ENCODE measurements at places on chromosomes 7 and 10.

DNA sequence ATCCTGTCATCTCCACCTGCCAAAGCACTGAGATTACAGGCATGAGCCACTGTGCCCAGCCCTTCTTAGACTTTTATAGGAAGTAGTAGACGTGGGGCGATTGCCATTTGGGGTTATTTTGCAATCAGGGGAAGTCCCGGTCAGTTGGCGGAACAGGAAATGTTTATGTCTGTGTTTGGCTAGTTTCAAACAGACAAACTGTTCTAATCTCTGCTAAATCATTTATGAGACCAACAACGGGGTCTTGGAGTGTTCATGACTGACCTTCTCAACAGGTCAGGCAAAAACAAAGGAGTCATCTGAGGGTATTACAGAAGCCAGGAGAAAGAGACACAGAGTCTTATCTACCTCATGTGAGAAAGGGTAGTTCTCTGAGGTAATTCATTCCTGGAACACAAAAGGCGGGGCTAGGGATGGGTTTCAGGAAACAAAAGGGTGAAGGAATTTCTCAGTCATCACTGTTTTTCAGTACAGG, 6.6 kb upstream of the TPK1 start:
- DNase-seq: no peak

- no peak for DNase-seq
These were observed 95.2 kb downstream of the GLCCI1 start for GRCh38 chr7:8063706-8064297.

DNA sequence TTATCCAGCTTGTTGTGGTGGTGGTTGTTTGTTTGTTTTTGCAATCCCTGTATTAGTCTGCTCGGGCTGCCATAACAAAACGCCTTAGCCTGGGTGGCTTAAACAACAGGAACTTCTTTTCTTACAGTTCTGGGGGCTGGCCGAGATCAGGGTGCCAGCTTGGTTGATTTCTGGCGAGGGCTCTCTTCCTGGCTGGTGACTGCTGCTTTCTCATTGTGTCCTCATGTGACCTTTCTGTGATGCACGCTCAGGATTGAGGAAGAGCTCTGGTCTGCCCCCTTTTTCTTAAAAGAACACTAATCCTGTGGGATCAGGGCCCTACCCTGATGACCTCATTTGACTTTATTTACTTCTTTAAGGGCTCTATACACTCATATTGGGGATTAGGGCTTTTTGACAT, 107.1 kb upstream of the NRP1 start:
- DNase-seq: no peak

DNA sequence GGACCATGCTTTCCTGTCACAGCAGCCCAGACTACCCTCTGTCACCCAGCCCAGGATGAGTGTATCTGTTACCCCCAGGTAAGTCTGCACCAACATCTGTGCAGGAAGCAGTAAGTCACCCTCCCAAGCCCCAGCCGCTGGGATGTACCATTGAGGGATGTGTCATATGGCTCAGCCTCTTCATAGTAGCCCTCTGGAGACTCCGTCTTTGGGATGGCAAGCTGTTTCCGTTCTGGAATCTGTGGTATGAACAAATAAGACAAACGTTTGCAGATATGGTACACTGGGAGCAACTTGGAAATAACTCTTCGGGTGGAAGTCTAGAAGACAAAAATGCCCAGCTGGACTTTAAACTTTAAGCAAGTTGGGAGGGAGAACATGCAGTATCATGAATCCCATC, 81.3 kb downstream of the AFAP1L2 start:
- DNase-seq: no peak

DNA sequence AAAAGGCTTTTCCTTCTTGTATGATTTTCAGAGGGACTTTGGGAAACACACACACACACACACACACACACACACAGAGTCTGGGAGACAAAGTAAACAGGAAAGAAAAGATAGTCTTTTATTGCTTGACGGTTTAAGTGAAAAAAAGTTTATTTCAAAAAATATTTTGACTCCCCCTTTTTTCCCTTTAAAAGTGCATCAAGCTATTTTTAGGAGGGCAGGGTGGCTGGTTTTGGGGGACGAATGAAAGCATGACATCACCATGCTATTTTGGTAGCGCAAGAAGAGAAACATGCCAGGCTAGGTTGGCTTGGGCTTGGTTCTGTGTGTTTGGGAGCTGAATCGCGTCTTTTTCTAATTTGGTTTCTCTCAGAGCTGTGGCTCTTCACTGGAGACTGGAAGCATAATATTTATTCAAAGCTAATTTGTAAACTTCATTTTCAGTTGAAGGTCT, 129.2 kb downstream of the BAMBI start:
- no peak for DNase-seq

DNA sequence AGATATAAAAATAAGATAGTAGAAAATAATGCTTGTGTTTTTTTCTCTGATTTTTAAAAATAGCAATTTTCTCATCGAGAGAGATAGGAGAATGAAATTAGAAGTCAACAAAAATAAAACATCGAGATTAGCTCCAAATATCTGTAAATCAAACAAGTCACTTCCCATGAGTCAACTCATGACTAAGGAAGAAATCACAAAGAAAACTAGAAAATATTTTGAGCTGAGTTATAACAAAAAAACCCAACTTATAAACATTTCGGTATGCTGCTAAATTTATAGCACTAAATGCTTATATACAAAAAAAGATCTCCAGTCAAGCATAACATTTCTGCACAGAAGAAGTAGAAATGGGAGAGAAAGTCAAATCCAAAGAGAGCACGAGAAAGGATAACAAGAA, 140.1 kb downstream of the ITGA8 start:
- no peak for DNase-seq

DNA sequence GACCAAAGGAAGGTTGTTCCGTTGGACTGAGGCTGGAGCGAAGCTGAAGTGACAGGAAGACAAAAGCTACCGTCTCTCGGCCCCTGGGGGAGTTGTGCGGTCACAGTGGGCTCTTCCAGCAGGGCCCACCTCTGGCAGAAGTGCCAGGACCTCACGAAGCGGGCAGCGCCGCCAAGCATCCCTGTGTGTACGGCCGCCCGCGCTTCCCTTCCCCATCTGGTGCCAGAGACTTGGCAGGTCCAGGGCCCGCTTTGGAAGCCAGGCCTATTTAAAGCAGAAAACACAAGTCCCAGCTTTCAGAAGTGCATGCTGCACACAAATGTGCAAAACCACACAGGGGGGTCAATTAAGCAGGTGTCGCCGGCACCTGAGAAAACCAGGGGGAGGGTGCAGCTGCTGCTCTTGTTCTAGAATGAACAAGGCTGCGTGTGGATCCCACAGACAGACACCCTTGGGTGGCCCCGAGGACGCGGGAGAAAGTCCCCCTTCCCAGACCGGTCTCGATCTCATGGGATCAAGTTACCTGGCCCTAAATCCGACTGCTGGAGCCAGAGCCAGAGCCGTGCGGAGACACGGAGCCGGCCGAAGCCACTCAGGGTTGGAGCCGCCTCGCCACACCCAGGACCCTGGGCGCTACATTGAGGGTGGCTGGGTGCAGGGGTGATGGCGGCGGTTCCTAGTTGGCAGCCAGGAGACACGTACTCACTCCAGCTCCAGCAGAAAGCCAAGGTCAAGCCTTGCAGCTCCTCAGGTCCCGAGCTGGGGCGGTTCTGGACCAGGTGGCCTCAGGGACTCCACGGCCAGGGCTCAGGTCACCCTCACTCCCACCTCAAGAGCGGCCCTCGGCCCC, 51.8 kb upstream of the PPP2R2D start:
- DNase-seq: no peak

DNA sequence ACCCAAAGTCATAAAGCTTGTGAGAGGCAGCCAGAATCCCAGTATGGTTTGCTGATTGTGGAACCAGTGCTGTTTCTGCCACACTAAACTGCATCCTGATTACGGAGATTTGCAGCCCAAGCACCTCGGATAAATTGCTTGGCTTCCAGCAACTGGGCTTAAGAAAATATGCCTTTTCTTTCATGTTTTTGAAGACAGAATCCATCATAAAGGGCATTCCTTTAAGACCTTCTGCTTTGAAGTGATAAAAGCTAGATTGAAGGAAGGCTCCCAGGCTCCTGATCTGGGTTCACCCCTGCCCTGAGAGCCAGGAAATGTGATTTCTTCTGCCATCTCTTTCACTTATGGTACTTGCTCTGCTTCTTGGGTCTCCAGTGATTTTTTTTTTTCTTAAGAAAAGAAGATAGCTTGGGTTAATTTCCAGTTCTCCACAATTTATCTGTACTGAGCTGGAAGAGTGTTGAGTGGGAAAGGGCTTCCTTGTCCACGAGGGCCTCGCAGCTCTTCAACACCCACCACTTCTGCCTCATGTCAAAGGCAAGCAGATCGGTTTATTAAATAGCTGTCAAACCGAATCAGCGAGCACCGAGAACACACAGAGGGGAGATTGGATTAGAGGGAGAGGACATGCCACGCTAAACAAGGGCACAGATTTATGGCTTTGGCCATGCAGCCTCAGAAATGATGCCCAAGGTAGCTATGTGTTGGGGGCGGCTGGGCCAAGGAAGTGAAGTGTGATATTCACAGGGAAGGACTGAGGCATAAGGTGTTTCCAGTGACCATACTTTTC, 94.9 kb upstream of the TBX20 start:
- no peak for DNase-seq

DNA sequence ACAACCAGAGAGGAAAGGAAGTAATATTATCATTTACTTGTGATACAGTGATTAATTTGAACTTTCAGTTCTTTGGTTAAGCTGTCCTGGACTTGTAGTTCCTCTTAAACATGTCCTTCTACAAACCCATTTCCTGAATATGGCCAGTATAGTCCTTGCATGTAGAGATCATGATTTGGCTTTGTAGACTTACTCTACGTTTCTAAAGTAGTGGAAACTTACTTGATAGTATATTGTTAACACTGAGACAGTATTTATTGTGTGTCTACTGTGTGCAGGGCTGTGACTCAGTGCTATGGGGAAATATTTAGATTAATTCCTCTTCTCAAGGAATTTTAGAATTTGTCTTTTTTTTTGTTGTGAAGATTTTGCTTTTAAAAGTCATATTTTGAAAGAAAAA, 109.5 kb downstream of the NRF1 start:
- DNase-seq: no peak

- no peak for DNase-seq
These were observed 3.8 kb downstream of the CCM2 start for GRCh38 chr7:45003789-45004188.

DNA sequence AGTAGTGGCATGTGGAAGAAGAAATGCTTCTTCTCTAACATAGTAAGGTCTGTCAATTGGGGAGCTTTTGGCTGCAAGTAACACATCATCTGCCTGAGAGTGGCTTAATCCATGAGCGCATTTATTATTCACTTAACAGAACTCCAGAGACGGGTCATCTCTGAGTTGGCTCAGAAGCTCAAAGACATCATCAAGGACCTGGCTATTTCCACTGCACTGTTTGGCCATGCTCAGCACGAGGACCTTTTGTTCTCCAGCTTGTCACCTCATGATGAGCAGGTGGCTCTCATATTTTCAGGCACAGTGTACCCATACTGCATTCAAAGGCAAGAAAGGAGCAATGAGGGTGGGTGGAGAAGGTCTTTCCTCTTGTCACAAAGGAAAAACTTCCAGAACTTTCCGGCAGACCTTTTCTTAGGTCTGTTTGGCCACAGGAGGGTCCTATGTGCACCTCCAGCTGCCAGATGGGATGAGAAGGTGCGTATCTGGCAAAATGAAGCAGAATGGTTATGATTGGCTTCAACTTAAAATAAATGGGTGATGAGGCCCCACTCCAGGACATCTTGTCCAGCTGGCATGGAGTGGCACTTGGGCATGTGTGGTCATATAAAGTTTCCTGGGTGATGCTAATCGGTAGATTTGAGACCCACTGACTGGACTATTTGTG, 55.6 kb upstream of the SHH start:
- no peak for DNase-seq

DNA sequence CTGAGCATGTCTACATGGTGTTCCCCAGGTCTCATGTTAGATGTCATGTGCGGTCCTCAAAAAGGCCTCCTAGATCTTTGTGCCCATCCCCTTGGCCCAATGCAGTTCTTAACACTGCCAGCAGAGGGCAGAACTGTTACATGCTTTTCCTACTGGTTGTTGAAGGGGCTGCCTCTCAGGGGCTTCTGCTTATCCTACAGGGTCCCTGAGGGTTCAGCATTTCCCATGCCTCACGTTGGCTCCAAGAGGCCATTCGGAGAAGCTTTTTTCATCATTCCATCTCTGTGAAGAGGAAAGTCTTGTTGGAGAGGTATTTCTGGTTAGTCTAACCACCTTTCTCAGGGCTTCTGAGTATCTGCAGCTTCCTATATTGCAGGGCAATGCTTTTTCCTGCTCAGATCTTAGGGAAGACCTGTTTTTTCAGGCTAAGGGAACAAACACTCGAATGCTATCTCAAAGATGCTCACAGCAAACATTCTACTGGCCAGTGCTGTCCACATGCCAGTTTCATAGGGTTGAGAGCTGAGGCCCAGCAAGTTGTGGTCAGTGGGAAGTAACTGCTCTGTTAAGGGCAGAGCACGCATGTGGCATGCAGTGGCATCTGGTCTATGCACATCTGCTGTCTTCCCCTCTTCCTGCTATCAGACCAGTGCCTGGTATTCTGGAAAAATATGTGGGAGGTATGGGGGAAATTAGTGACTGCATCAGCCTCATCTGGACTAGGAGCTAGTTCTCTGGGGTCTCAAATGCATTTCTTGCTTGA, 31.5 kb downstream of the MBL2 start:
- DNase-seq: peak; percentile 44

- DNase-seq: no peak
These were observed 41.4 kb upstream of the GTF2I start for GRCh38 chr7:74615933-74616780.

GRCh38 chr7:2521952-2522591, 2.5 kb downstream of the LFNG start:
- DNase-seq: no peak

DNA sequence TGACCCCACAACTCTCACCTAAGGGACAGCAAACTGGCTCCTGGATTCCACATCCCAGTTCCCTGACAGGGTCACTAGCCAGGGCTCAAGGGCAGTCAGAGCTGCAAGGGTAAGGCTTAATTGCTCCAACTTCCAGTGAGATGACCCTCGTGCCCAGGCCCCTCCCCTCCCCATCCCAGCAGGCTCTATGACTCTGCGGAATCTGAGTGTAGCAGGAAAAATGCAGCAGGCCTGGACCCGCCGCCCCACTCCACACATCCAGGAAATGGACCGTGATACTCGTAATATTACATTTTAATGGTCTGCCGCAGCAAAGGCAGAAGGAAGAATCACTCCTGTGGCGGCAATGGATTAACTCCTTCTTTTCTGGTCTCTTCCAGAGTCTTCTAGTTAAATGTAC, 91.7 kb upstream of the CHST15 start:
- DNase-seq: no peak

DNA sequence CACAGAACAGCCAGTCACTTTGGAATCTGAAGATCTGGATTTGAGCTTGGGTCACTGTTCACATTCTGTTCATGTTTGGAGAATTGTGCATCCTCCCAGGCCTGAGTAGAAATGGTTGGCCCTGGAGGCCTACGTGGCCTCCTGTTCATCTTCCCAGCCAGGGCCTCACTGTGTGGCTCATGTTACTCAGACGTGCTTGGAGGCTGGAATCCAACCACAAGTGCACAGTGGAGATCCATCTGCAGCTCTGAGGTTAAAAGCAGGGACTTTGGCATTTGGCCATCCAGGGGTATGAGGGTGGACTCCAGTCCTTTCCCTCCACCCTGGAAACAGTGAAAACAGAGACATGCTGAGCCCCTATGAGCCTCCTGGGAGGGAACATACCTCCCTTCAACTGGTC, 709.0 kb upstream of the IGFBP3 start:
- no peak for DNase-seq

- peak; percentile 14 for DNase-seq
These were observed 951 bp downstream of the ZNF25 start for GRCh38 chr10:37975401-37975991.
